ENCODE measurements at places on chromosomes 2 and 18. TPM values are rescaled to one million over a fixed set of nuclear protein-coding genes. Genes with fewer than 3 reads are reported as not detected.

DNA sequence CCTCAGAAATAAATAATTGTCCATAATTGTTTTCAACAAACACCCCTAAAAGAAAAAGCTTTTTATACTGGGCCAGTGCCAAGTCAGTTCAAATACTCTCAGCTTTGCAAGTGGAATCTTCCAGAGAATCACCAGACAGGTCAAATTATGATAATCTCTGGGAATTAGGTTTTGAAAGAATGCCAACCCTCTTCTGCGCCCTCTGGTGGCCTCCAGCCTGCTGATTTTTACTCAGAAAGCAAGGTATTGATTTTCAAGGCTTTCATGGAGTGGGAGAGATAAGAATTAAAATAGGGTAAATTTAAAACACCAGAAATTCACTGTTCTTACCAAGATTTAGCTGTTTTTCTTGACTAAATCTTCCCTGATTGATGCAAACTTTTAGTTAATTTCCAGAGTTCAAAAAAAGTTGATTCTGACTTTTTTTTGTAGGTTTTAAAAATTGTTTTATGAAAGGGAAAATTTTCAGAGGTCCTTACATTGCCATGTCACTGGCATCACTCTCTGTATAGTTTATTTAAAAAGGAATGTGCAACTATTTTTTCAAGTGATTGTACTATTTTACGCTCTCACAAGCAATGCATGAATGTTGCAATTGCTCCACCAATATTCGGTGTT lies 282.9 kb upstream of the TNP1 start:
- no peaks in the 10 kb centered on the region for H3K36me3 ChIP-seq
- no peaks in the 10 kb centered on the region for H3K4me1 ChIP-seq
- H3K27ac ChIP-seq, result no peak overlapping the region

DNA sequence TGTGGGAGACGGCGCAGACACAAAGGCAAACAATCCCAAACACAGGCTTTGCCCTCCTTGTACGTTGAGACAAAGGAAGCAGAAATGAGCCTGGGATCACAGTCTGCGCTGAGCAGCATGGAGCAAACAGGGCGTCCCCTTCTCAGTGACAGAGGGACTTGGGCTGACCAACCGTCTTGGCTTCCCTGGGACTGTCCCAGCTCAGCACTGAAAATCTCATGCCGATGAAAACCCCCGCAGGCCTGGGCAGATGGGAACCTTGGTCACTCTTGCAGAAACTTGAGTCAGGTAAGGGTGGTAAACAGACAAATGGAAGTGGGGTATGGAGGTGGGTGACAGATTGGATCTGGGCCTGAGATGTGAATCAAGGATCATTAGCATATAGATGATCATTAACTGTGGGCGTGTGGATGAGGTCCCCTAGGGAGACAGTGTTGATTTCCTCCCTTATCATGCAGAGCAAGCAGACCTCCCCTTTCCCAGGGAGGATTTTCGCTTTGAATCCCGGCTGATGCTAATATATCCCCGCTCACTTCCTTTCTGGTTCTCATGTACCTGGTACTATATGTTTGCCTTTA lies 19.1 kb upstream of the SH3BP4 start:
- H3K4me3 ChIP-seq, result no peak overlapping the region
- no peaks in the 10 kb centered on the region for H3K36me3 ChIP-seq
- no peaks in the 10 kb centered on the region for H3K27me3 ChIP-seq

- no peaks in the 10 kb centered on the region for H3K36me3 ChIP-seq
- no peaks in the 10 kb centered on the region for H3K27me3 ChIP-seq
- H3K4me3 ChIP-seq, result no peak overlapping the region
- peak; percentile 62 for ATAC-seq
- no peaks in the 10 kb centered on the region for H3K4me1 ChIP-seq
These were observed 79.2 kb downstream of the LONRF2 start for GRCh38 chr2:100242891-100243619.

DNA sequence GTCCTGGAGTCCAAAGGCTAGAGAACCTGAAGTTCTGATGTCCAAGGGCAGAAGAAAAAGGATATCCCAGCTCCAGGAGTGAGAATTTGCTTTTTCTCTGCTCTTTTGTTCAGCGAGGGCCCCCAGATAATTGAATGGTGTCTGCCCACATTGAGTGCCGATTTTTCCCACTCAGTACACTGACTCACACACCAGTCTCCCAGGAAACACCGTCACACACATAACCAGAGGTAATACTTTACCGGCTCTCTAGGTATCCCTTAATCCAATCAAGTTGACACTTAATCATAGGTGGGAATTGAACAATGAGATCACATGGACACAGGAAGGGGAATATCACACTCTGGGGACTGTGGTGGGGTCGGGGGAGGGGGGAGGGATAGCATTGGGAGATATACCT lies 161.5 kb downstream of the WDR7 start:
- ATAC-seq, result no peak
- H3K4me3 ChIP-seq, result no peak overlapping the region
- no peaks in the 10 kb centered on the region for H3K4me1 ChIP-seq
- no peaks in the 10 kb centered on the region for H3K27me3 ChIP-seq

GRCh38 chr18:44838971-44839666 lies 158.4 kb downstream of the SETBP1 start:
- H3K4me1 ChIP-seq, result peaks cover 10% of the 10 kb centered on the region
- H3K4me3 ChIP-seq, result no peak overlapping the region
- no peaks in the 10 kb centered on the region for H3K27me3 ChIP-seq
- ATAC-seq, result peak; percentile 67

DNA sequence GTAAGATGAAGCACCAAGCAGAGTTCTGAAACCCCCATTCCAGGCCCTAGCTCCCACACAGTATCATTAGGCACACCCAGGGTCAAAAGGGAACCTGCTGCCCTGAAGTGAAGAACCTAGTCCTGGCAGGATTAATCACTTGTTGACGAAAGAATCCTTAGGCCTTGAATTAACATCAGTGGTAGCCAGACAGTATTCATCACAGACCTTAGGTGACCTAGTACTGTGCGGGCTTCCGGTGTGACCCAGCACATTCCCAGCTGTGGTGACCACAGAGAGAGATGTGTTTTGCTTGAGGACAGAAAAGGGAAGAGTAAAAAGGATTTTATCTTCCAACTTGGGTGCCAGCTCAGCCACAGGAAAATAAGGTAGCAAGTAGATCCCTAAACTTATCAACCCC lies 1071.4 kb upstream of the FAM98A start:
- H3K4me3 ChIP-seq, result no peak overlapping the region
- H3K4me1 ChIP-seq, result no peaks in the 10 kb centered on the region
- no peak overlapping the region for H3K27ac ChIP-seq
- ATAC-seq, result no peak
- H3K27me3 ChIP-seq, result no peaks in the 10 kb centered on the region
- H3K36me3 ChIP-seq, result no peaks in the 10 kb centered on the region

GRCh38 chr2:95074663-95075439 lies 46.8 kb downstream of the MRPS5 start:
- ATAC-seq, result no peak
- H3K36me3 ChIP-seq, result no peaks in the 10 kb centered on the region
- no peak overlapping the region for H3K4me3 ChIP-seq
- H3K27me3 ChIP-seq, result peaks cover 72% of the 10 kb centered on the region

DNA sequence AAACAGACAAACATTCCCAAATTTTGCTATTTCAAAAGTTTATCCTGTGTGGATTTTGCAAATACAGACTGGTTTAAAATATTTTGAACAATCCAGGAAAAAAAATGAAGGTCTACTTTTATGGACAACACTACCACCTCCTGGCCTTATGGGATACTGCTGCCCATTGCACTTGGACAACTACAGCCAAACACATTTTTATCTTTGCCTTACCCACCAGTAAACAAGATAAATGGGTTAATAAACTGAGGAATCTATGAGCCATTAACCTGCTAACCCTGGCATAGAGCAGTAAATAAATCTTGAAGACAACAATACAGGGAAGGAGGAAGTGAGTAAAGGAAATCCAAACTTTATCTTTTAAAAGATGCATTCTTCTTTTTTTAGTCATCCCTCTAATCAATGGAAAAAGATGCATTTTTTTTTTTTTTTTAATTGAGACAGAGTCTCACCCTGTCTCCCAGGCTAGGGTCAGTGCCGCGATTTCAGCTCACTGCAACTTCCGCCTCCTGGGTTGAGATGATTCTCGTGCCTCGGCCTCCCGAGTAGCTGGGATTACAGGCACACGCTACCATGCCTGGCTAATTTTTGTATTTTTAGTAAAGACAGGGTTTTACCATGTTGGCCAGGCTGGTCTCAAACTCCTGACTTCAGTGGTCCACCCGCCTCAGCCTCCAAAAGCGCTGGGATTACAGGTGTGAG lies 2.1 kb upstream of the SPIRE1 start:
- H3K27ac ChIP-seq, result no peak overlapping the region
- H3K4me1 ChIP-seq, result no peaks in the 10 kb centered on the region
- no peak overlapping the region for H3K4me3 ChIP-seq
- no peaks in the 10 kb centered on the region for H3K27me3 ChIP-seq

DNA sequence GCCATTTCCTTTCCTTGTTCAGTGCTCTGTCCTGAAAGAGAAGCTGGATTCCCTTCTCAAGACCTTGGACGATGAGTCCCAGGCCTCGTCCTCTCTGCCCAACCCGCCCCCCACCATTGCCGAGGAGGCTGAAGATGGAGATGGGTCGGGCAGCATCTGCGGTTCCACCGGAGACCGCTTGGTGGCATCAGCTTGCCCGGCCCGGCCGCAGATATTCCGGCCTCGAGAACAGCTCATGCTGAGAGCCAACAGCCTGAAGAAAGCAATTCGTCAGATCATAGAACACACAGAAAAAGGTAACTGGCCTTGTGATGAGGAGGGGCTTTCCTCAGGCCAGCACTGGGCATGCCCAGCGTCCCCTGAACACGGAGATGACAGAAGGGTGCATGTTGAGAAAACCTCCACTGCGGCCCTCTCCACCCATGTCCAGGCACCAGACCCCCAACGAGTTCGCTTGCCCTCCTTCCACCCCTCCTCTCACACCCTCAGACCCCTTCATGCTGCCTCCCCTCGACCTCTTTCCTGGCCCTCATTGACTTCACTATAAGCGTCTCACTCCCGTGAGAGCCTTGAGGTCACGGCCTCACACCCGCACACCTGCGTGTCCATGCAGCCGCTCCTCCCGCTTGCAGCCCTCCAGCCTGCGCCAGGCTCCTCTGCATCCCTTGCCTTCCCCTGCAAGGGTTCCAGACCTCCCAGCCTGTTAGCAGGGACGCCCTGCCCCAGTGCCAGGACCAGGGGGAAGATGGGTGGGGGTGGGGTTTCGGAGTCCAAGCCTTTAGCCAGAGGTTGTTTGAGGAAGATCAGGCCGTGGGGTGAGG lies 95.0 kb downstream of the DGKD start:
- no peak overlapping the region for H3K4me3 ChIP-seq
- H3K4me1 ChIP-seq, result no peaks in the 10 kb centered on the region

- no peak overlapping the region for H3K27ac ChIP-seq
- peaks cover 20% of the 10 kb centered on the region for H3K36me3 ChIP-seq
- ATAC-seq, result no peak
- H3K27me3 ChIP-seq, result no peaks in the 10 kb centered on the region
- peaks cover 8% of the 10 kb centered on the region for H3K4me1 ChIP-seq
These were observed 95.6 kb downstream of the LAMA3 start for GRCh38 chr18:23784832-23785245.

The C2orf80 gene
- total RNA-seq, result not detected

The SERPINB3 gene
- total RNA-seq, result 0.40 TPM

The KIAA2012 gene
- not detected for total RNA-seq

The C2orf78 gene
- total RNA-seq, result not detected

The GLI2 gene
- 6.3 TPM for total RNA-seq

The CFC1 gene
- not detected for total RNA-seq

The DSG4 gene
- total RNA-seq, result not detected

Measured in gastroesophageal sphincter (tissue), 4 donors.